Germinal center (tissue), 1 donor: ENCODE measurements at places on chromosomes 12 and 14.

DNA sequence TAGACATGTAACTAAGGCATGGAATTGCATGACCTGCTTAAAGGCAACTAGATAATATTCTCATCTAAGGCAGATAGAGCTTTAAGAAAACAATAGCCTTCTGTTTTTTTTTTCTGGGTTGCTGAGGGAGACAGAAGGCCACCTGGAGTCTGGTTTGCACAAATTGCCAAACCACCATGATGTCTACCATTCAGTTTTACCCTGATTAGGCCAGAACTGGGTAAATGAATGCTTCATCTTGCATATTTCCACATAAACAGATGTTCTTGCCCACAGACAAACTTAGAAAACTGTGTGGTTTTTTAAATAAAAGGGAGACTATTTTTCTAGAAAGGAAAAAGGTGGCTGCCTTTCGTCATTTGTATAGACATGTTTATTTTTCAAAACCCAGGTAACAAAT lies 278.7 kb upstream of the PRICKLE1 start:
- DNase-seq, result no peak

DNA sequence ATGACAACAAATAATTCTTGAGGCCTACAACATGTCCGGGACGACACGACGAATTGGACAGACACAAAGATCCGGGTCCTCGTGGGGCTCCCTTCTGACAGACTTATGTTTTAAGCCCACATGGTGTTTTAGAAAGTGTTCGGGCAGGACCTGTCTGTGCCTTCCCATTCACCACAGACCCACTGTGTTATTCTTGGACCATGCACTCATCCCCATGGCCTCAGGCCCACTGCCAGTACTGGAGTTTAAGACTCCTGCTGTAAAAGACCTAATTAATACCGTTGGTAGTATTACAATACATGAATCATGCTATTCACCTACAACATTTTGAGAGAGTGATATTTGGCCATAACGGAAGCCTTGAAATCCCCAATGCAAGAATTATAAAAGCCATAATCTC lies 20.0 kb downstream of the SLC15A4 start:
- DNase-seq, result no peak

DNA sequence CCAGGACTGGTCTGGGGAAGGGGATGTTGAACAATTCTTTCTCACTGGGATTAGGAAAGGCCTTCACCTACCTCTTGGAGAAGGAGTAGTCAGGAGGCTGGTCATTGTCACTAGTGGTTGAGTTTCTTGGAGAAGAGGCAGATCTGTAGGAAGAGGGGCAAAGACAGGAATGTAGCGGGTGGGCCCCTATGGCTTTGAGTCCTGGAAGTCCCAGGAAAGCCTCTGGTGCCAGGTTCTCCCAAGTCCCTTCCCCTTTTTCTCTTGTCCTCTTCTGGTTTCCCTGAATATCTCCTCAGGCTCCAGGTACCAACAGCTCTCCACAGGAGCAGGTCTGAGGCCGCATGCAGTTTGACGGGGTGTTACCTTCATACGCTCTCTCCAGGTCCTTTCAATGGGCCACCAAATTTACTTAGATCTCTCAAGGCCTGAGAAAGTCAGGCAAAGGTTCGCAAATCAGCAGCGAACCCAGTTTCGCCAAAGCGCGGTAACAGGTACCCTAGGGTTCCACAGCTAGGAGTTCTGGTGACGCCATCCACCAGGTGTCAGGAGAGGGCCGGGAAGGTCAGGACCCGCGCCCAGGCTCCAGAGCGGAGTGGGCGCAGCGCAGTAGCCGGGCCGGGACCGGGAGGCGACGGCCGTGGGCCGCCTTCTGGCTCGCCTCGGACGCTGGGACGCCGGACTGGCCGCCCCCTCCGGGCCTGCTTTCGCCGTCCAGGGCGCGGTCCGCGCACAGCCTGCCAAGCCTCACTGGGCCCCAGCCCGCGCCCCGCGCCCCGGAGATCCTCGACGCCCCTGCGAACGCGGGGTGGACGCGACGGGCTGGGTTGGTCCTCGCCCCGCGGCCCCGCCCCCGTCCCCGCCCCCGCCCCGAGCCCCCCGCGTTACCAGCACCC lies 795 bp downstream of the SMAGP start:
- DNase-seq, result peak; percentile 42

GRCh38 chr12:122208073-122208820 lies 4.7 kb downstream of the B3GNT4 start:
- no peak for DNase-seq

- DNase-seq, result no peak
Measured at GRCh38 chr14:95292660-95293425, 26.9 kb downstream of the CLMN start.

GRCh38 chr12:109504068-109504467 lies 26.6 kb downstream of the UBE3B start:
- no peak for DNase-seq

- no peak for DNase-seq
Measured at GRCh38 chr14:34277191-34277590, 184.8 kb downstream of the SPTSSA start.

- DNase-seq, result no peak
Measured at GRCh38 chr14:59103396-59103795, 85.1 kb upstream of the DAAM1 start.

GRCh38 chr12:31801872-31802271 lies 73.1 kb upstream of the AMN1 start:
- no peak for DNase-seq

DNA sequence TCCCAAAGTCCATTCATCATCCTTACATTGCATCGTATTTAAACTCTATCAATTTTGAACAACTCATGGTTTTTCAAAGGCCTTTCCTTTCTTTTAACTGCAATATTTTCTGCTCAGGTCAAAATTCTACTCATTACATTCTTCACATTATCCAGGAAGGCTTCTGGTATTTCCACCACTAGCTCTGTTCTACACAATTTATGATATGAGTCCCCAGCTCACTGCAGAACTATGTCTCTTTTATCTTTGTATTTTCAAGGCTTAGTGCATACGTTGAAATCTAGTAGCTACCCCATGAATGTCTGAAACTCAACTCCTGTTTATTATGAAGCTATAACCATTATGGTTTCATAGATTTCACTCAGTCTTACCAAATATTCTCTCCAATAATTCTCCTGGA lies 282.9 kb downstream of the DUSP6 start:
- no peak for DNase-seq

DNA sequence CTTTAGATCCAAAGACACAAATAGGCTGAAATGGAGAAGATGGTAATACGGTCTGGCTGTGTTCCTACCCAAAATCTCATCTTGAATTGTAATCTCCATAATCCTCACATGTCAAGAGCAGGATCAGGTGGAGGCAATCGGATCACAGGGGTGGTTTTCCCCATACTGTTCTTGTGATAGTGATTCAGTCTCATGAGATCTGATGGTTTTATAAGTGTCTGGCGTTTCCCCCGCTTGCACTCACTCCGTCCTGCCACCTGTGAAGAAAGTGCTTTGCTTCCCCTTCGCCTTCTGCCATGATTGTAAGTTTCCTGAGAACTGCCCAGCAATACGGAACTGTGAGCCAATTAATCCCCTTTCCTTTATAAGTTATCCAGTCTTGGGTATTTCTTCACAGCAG lies 1795.5 kb upstream of the FLRT2 start:
- no peak for DNase-seq

GRCh38 chr12:39628836-39629235 lies 9.2 kb upstream of the ABCD2 start:
- DNase-seq, result no peak

GRCh38 chr12:4591180-4591687 lies 29.2 kb downstream of the DYRK4 start:
- no peak for DNase-seq

DNA sequence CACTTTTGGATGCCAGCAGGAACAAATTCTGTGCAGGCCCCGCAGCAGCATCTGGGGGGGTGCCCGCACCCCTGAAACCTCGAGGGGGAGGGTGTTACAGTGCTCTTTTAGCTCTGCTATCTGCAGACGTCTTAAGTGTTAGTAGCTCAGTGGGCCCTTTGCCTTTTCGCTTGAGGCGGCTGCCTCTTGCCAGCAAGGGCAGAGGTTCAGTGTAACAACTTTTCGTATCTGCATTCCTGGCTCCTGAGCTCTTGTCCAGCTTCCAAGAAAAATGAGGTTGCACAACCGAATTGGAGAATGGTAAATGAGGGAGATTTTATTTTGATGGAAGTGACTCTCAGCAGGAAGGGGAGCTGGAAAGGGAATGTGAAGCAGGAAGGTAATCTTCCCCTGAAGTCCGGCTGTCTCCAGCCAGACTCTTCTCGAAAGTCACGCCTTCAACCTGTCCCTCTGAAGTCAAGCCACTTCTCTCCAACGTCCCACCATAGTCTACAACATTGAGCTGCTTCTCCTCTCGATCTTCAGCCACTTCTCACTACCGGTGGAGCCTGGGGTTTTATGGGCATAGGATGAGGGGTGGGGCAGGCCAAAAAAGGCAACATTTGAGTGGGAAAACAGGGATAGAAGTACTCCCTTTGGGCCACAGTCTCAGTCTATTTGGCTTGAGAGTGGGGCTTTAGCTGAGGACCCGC lies 17.8 kb downstream of the TAS2R50 start:
- no peak for DNase-seq

DNA sequence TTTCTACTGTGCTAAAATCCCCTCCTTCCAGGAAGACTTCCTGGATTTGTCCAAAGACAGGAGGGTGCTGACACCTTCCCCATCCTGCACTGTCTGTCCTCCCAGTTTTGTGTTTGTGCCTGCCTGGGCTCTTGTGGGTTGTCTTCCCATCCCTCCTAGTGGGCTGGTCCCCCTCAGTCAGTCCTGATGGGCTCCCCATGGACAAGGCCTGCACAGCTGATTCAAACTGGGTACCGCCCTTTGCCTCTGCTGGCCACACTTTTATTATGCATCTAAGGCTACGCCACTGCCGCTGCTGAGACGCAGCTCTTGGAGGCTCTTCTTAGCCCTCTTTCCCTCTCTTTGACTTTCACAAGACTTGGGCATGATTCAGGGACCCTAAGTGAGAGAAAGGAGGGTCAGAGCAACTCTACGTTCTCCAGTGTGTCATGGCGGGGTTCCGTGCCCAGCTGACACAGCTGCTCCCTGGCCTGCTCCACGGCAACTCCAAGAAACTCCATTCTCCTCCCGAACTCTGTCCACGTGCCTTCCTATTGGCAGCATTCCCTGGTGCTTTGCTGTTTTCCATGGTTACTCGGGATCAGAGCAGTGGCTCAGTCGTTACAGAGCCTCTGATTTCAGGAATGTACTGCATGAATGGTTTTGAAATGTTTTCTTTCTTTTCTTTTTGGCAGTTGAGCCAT lies 3.8 kb upstream of the KRT85 start:
- DNase-seq, result no peak

- DNase-seq, result no peak
Measured at GRCh38 chr12:12443431-12443878, 86.6 kb downstream of the BORCS5 start.

DNA sequence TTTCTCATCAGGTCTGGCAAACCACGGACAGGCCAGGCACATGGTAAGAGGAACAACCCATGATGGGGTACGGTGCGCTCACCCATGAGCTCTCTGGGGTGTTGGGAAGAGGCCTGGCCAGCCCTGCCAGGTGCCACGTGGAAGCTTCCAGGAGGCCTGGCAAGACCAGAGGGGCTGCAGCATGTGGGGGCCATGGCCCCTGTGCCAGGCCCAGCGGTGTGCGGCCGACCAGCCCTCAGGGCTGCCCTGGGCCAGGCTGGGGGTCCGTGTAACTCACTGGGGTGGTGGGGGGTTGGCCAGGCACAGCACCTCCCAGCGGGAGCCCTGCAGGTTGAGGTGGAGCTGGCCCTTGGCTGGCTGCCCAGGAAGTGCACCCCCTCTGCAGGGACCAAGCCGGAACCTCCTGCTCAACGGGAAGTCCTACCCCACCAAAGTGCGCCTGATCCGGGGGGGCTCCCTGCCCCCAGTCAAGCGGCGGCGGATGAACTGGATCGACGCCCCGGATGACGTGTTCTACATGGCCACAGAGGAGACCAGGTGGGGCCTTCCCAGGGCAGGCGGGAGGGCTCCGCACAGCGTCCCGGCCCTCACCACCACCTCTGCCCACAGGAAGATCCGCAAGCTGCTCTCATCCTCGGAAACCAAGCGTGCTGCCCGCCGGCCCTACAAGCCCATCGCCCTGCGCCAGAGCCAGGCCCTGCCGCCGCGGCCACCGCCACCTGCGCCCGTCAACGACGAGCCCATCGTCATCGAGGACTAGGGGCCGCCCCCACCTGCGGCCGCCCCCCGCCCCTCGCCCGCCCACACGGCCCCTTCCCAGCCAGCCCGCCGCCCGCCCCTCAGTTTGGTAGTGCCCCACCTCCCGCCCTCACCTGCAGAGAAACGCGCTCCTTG lies 4.9 kb upstream of the CRIP2 start:
- DNase-seq, result no peak

DNA sequence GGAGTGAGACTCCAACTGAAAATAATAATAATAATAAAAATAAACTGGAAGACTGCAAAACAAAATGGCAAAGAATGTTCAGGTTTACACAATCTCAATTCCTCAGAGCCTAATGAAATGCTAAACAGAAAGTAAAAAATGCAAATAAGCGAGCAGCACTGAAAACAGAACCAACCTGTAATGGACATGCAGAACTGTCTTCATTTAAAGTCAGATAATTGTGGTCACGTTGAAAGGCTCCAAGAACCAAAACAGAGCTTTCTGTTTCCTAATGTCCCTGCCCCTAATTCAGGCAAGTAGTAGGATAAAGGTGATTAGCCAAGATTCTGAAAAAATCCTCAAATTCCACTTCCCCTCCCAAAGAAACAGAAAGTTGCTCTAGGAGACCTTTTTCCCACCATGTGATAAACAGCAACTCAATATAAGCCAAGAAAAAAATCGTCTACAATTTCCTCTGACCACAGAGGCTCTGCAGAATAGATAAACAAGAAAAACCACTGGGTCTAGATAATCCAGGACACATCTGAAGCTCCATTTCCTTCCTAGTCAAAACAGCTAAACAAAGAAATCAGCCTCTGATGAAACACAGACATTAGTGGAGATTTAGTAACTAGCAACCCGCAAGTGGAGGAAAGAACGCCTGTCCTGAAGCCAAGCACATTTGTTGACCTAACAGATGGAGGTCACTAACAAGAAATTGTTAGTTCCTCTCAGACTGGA lies 3.0 kb downstream of the MIS18BP1 start:
- DNase-seq, result peak; percentile 13

- no peak for DNase-seq
Measured at GRCh38 chr14:77457115-77457521, 283 bp downstream of the VIPAS39 start.

GRCh38 chr12:108457734-108458361 lies 57.2 kb upstream of the FICD start:
- DNase-seq, result no peak

- peak; percentile 78 for DNase-seq
Measured at GRCh38 chr12:47835006-47835830, 15.5 kb upstream of the HDAC7 start.

GRCh38 chr14:21734457-21735074 lies 60.9 kb upstream of the OR4E1 start:
- peak; percentile 22 for DNase-seq

GRCh38 chr14:90454041-90455000 lies 57.5 kb downstream of the CALM1 start:
- DNase-seq, result no peak

DNA sequence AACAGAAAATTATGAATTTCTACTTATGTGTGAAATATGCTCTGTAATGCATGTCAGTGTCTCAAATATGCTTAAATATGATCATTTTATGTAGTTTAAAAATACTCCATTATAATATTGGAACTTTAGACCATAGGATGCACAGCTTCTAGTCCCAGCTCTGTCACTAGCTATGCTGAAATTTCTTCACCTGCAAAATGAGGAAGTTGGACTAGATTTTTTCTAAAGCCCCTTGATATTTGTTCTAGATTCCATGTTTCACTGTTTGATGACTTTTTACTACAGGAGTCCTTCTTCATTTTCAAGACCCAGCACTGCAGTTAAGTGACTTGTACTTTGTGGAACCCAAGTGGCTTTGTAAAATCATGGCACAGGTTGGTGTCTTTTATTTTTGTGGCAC lies 90.1 kb downstream of the LRRK2 start:
- DNase-seq, result no peak

- DNase-seq, result no peak
Measured at GRCh38 chr12:3418609-3419390, 72.2 kb upstream of the PRMT8 start.
